ENCODE measurements at places on chromosomes 6 and 20.

GRCh38 chr6:106421496-106421895 is 61.0 kb downstream of the CRYBG1 start:
- no peak for DNase-seq

GRCh38 chr6:75109022-75109421 is 96.8 kb downstream of the COL12A1 start:
- no peak for DNase-seq

- no peak for DNase-seq
Observed at GRCh38 chr6:105771313-105771970, 314.7 kb upstream of the PRDM1 start.

- DNase-seq: peak; percentile 66
Observed at GRCh38 chr6:157323966-157324300, 614 bp upstream of the TMEM242 start.

GRCh38 chr6:33427585-33428223 is 7.8 kb downstream of the SYNGAP1 start:
- peak; percentile 59 for DNase-seq

DNA sequence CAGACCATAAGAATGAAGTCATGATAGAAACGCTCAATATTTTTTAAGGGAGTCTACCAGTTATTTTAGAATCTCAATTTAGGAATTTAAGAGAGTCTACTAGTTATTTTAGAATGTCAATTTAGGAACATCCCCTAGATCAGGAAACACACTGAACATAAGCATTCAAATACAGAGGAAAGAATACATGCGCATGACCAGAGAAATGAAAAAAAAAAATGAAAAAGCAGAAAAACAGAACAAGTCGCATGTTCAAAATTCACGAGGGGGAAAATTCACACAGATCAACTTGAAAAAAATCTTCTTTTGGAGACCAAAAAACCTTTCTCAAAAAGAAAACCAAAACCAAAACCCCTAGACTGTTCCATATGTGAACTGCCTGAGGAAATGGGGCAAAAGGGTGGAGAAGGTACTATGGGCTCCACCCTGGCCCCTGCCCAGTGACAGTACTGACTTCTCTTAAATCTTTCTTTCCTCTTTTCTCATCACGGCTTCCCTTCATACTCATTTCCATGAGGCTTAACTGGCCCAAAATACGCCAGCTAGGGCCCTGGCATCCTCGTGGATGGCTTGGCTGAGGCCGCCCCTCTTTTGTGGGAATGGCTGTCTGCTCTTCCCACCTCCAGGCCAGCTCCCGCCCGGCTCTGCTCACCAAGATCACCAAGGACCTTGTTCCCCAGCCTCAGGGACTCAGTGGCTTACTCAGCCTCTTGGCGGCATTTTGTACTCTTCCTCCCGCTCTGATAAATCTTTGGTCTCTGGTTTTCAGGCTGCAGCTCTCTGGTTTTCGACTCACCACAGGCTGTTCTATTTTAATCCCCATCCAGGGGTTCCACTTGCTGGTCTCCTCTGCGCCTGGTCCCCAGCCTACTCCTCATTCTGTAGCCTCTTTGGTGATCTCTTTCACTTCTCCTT is 11.2 kb downstream of the ZBTB2 start:
- peak; percentile 31 for DNase-seq

DNA sequence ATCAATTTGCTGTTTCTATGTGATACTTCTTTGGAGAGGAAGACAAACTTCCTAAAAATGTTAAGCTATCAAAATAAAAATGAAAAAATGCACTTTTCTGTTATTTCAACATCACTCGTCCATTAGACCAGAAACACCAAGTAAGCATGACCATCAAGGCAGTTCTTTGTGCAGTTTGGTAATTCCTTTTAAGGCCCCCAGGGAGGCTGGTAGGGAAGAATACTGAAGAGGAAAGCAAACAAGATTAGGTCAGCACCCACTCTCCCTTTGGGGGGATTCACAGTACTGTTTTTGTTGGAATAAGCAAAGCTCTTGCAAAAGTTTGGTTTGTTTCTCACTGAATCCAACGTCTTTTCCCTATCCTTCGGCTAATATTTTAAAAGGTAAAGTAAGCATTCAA is 206.8 kb upstream of the SLC35B3 start:
- DNase-seq: no peak
